Stimulated activated CD8-positive, alpha-beta memory T cell treated with anti-CD3 and anti-CD28 coated beads, Interleukin-4, amount 100 ng/mL, for 4 hours (primary cell): ENCODE measurements at places on chromosomes 2 and 18.

- no peak for DNase-seq
These were observed 56.0 kb downstream of the ATIC start for GRCh38 chr2:215367662-215368492.

DNA sequence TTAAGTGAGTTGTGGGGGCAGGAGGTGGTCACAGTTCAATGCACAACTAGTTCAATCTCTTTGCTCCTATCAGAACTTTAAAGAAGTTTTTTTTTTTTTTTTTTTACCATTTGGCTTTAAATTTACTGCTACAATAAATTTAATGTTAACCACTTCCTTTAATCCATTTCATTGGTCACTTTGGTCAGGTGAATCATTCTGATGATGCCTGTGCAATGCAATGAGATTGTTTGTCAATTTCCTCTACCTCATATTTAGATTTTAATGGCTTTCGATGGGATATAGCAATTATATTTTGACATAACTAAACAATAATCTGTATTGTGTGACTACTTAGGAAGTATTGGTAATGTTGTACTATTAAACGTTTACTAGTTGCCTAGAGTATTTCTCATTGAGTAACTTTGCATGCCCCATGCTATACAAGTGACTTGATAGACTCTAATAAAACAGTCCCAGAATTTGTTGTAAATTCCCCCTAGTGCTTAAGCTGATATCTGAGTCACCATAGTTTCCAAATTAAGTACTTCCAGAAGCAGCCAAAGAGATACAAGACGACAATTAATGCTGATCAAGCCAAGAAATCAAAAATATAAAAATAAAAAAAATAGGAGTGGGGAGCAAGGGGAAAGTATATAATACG, 52.9 kb upstream of the SERPINB2 start:
- no peak for DNase-seq

GRCh38 chr18:3493501-3494244, 43.7 kb downstream of the TGIF1 start:
- DNase-seq, result no peak

DNA sequence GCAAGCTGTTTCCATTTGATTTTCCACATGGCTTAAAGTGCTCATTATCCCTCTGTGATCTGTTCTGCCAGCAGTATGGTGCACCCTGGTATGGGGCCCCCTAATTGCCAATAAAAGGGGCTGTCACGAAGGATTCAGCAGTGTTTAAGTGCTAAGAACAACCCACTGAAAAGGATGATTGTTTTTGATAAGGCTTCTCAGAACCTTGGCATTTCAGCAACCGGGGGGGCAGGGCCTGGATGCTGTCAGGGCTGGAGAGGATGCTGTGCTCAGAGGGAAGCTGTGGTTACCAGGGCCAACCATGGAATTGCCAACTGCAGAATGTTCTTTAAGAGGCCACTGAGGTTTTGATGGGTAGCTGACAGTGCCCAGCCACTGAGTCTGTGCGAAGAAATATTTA, 117.8 kb downstream of the CTIF start:
- DNase-seq, result no peak

DNA sequence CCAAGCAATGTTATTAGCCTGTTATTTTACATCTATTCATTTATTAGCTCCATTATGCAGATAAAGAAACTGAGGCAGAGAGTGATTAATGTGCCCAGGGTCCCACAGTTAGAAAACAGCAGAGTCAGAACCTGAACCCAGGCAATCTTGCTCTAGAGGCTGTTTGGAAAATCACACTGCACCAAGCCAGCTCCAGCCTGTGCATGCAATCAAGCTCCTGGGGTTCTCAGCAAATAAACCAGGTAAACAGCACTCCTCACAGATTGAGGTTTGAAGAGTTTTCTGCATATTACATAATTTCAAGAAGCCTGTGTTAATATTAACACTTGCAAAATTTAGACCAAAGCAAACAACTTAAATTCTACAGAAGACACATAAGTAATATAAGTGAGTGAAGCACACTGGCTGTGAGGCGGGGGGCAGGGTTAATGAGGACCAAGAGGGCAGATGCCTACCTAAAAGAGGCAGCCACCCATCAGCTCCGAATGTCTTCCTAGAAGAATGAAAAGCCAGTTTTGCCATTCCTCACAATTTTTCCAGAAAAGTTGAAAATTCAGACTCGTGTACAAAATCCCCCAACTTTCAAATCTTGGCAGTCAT, 35.4 kb downstream of the CACNB4 start:
- DNase-seq, result no peak

DNA sequence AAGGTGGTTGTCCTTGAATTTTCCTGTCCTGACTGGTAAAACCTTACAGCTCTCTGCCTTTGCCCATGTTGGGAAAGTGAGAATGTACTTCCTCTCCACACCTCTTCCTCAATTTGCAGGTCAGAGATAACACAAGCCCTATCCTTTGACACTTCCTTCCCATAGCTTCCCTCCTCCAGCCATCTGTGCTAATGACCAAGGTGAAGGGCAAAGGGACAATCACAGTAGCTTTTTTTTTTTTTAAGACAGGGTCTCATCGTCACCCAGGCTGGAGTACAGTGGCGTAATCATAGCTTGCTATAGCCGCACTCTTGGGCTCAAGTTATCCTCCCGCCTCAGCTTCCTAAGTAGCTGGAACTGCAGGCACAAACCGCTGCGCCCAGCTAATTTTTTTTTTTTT, 24.3 kb upstream of the STPG4 start:
- DNase-seq, result no peak
